Ovary (tissue), 10 donors: ENCODE measurements at places on chromosomes 5 and 9. TPM values are rescaled to one million over a fixed set of nuclear protein-coding genes. Genes with fewer than 3 reads are reported as not detected.

NEUROG1 gene
- not detected for polyA plus RNA-seq

IGFBPL1 gene
- polyA plus RNA-seq: 0.28 TPM

MOB3B gene
- polyA plus RNA-seq: 16.3 TPM

GMCL2 gene
- not detected for polyA plus RNA-seq

FOXD4L5 gene
- polyA plus RNA-seq: not detected

MYMK gene
- not detected for polyA plus RNA-seq

DNA sequence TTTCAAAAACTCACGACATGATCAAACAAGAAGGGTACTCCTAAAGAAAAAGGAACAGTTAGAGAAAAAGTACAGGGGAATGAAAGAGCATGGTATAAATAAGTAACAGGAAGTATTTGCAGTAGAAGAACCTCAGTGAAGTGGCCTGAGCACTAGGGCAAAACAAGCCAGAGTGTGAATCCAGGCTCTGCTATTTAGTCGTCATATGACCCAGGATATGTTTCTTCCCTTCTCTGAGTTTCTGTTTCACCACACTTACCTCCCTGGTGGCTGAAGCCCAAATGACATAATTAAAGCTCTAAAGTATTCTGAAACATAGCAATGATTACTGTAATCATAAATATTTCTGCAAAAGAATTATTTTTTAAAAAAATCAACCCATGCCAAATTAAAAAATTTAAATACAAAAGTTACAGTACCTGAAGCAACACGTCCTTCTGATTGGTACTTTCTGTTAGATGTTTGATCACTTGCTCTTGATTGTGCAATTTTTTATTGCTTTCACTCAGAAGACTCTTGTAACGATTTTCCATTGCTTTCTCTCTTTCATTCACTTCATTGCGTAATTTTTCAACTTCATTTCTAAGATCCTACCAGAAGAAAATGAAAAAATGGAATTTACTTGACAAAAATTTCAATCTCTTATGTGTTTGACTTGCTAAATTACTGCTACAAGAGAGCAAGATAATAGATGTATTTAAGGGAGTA is 88.9 kb downstream of the CDK5RAP2 start:
- no peak for DNase-seq

DNA sequence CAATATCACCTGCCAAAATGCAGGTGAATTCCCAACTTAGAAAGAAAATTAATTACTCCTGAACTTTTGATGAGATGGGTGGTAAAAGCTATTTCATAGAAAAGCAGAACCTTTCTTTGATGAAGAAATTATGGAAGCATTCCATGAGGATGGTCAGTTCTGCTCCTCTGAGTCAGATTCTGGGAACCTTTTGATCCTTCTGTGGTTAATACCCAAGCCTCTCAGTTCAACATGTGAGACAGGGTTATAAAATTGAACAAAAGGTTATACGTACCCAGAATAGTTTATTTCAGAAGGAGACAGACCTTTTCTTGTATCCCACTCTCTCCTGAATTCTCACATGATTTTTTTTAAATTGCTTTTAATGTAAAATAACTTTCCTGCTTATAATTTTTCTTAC is 767.6 kb upstream of the ADAMTS16 start:
- DNase-seq: no peak

DNA sequence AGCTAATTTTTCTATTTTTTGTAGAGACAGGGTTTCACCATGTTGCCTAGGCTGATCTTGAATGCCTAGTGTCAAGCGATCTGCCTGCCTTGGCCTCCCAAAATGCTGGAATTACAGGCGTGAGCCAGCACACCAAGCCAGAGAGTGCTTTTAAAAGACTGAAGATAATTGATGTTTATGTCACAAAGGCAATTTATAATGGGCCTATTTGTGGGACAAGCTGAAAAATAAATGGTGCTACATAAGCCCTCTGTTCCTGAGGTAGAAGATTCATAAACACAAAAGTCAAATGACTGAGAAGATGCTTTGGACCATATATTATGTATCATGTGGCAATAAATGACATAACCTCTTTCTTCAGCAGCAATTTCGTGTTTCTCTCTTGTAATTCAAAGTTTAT is 329.6 kb downstream of the GABRB2 start:
- no peak for DNase-seq

DNA sequence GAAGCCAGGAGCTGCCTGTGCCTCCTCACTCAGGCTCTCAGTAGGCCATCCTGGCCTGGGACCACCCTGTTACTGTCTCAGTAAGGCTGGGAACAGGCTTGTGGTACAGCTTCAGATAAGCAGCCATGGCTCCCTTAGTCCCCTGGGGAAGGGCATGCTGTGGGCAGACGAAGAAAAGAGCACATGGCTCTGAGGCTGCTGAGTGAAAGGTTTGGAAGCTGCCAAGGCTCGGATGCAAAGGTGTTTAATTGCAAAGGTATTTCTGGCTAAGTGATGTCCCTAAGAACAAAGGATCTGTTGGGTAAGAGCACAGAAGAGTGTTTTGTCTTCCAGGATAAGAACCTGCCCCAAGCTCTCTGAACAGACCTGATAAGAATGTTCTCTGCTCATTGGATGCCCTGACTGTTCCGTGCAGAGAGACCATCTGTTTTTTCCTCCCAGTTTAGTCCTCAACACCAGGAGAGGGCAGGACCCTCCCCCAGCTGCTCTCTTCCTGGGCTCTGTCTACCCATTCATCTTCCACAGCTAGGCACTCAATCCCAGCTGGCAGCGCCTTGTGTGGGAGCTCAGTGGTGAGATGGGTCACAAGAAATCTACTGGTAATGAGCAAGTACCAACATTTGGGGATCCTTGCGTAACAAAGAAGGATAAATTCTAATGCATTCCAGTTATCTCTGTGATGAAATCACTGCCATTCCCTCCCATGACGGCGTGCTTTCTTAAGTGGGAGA is 17.7 kb downstream of the ANGPTL2 start:
- DNase-seq: no peak

DNA sequence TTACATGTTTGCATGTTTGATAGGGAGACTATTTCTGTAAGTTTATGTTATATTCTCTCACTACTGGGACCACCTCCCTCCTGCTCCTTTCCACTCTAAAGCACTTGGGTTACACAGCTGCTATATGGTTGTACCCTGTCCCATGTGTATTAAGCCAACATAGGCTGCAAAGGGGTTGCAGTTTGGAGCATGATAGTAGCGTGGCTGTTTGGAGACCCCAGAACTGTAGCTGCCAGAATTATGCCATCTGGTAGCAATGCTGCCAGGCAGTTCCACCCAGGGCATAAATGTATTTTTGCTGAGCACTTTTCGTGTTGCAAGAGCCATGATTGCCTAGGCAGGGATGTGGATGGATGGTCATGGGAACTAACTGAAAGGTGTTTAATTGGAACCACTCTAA is 81.8 kb downstream of the CNTLN start:
- DNase-seq: no peak

- DNase-seq: no peak
Measured at GRCh38 chr5:121218086-121218485, 633.6 kb upstream of the FTMT start.

- no peak for DNase-seq
Measured at GRCh38 chr5:5979377-5979760, 399.0 kb downstream of the MED10 start.

DNA sequence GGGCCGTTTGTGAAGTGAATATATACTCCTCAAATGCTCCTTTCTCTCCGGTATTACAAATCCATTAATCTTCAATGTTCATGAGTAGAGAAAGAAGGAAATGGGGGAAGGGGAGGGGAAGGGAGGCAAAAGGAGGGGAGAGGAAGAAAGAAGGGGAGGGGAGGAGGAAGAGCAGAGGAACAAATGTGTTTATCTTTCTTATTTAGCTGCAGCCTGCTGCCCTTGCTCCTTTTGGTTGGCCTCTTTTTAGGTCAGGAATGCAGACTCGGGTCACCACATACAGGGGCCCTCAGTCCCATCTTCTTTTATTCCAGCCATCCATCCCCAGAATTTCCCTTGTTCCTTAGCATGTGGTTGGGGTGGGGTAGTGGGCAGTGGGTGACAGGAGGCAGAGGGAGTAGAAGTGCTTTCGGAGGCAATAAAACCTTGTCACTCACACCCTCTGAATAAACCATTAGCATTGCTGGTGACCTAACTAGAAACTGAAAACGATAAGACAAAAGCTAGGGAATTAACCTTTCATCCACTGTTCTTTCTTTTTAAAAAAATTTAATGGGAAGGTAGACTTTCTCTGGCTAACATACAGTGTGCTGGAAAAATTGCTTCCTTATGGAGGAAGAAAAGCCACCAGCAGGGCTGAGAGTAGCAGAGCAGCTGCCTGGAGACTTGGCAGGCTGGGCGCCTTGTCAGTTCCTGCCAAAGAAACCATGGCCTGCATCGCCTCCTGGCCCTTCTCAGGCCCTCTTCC is 16.8 kb upstream of the PRLR start:
- DNase-seq: peak; percentile 54

DNA sequence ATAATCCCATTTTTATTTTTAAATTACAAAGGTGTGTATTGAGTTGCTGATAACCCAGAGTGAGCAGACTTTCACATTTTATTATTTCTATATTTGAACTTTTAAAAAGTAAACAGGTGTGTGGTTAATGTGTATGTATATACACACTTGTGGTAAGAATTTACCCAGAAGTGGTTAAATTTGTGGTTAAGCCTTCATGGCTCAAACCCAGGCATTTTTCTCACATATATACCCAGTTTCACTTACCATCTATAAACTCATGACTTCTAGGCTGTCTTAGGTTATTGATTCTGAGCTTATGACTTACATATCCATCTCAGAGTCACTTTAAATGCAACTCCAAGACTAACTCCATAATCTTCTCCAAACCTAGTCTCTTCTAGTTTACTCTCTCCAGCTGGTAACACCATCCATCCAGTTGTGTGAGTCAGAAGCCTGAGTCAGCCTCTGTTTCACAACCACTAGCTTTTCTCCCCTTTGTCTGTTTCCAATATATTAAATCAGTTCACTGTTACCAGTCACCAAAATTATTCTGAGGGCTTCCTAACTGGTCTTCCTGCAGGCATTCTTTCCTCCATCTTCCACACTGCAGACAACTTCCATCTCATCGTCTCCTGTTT is 20.2 kb downstream of the ZBED3 start:
- DNase-seq: no peak

GRCh38 chr5:122532035-122532434 is 220.0 kb downstream of the SNCAIP start:
- DNase-seq: no peak
